ENCODE measurements at places on chromosomes 12 and 14.

DNA sequence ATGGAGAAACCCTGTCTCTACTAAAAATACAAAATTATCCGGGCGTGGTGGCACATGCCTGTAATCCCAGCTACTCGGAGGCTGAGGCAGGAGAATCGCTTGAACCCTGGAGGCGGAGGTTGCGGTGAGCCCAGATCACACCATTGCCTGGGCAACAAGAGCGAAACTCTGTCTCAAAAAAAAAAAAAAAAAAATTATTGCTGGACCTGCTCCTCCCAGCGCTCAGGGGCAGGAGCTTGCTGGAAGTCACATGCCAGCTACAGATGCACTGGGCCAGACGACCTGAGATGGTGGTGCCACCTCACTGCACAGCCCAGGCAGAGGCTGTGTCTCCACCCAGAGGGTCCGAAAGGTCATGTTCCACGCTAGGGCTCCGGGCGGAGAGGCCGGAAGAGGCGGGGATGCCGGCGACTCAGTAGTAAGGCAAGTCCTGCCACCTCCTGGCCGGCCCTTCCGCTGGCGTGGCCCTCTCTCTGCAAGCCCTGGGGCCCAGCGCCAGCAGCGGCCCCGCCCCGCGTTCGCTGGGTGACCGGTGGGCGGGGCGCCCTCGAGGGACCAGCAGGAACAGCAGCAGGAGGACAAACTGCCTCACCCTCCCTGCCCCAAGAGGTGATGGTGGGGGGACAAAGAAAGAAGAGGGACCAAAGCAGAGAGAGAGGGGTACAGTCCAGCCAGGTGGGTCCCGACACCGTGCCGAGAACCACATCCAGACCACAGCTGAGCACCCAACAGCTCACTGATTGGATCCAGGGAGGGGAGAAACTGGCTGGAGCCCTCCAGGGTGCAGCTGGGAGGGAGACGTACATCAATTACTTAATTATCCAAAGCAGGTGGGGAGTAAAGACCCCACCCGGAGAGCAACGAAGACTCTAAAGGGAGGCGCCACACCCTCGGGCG, 3.6 kb upstream of the RHOF start:
- DNase-seq: no peak

DNA sequence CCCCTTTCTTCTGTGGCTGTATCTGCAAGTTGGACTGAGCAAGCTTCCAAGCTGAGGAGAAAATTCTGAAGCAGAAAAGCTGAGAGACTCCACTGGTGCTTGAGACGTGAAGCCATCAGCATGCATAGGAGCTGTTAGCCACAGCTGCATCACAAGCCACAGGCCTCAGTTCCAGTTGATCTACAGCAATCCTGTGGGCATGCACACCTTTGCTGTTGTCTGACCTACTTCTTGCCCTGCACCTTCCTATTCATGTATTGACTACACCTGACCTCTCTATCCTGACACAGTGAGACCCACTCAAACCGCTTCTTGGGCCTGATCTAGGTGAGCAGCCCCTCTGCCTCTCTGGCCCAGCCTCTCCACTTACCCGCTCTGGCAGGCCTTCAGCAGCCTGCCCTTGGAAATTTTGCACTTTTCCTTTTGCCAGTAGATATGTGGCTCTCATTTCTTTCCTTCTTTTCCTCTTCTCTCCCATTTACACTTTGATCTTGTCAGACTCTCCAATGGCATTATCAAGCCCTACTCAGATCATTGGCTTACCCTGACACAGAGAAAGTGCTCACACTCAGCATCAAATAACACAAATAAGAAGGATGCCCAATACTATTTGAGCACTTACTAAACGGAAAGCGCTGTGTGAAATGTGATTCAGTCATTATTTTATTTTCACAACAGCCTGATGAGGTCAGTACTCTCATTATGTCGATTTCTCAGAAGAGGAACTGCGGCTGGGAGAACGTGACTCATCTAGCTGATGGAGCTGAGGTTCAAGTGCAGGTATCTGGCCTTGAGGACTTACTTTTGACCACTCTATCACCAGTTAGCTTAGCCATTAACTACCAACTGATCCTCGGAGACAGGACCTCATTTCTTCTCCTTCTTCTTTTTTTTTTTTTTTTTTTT, 21.9 kb upstream of the PTGR2 start:
- peak; percentile 34 for DNase-seq

- no peak for DNase-seq
Observed at GRCh38 chr12:89664441-89664840, 44.2 kb downstream of the ATP2B1 start.

GRCh38 chr12:75578546-75578945, 67.1 kb upstream of the KRR1 start:
- no peak for DNase-seq

DNA sequence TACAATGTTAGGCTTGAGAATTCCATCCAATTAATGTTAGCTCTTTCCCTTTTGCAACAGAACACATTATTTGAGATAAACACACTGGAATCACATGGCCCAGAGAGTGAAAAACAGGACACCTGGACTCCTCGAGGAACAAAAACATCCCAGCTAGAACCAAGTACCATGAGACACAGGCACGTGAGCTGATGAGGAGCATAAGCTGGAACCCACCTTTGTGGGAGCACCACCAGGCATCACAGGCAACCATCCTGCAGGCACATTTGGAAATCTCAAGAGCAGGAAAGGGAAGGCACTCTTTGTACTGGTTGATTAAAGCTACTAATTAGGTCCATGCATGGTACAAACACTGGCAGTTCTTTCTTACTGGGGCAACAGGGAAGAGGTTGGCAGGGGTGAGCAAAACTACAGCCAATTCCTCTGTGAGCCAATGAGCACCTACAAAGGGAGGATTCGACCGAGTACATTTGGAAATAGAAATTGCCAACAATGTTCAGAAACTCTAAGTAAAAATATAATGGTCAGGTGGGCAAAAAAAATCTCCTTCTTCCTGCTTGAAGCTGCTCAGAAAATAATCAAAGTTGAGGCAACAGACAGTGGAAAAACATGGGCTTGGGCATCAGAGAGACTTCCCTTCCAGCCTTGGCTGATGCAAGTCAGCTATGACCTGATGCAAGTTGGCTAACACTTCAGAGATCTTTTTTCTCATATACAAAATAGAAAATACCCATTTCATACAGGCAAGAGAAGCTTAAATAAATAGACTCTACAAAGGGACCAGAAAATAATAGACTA, 216.7 kb downstream of the NUAK1 start:
- DNase-seq: no peak

DNA sequence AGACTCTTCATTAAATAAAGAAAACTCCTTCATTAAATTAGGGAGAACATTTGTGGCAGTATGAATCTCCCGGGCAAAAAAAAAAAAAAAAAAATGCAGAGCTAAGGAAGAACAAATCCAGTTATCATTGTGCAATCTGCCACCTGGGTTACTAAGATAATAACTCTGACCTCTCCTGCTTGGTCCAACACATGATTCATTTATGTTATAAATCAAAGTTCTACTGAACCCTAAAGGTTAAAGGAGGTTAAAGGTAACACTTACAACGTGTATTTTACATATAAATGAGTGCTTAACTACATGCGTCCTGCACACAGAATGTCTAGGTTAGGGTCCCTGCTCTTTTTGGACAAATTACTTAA, 4.2 kb downstream of the TGFB3 start:
- no peak for DNase-seq

- DNase-seq: no peak
Observed at GRCh38 chr14:65115615-65116014, 13.3 kb upstream of the MAX start.
